GM23248 (cell line): ENCODE measurements at places on chromosomes 13 and 19.

GRCh38 chr19:40191836-40192646 lies 815 bp downstream of the MAP3K10 start:
- H3K4me1 ChIP-seq, result peaks cover 7% of the 10 kb centered on the region; the same call in 1 of the 2 replicates
- DNase-seq, result peak; percentile 61
- H3K27me3 ChIP-seq, result no peaks in the 10 kb centered on the region
- no peak overlapping the region for H3K27ac ChIP-seq

- H3K4me1 ChIP-seq, result no peaks in the 10 kb centered on the region
- H3K36me3 ChIP-seq, result no peaks in the 10 kb centered on the region
- peak; percentile 48 for DNase-seq
Measured at GRCh38 chr13:24905242-24905641, 141.3 kb downstream of the RNF17 start.

GRCh38 chr13:37632294-37632693 lies 33.7 kb upstream of the POSTN start:
- no peak overlapping the region for H3K4me3 ChIP-seq
- no peaks in the 10 kb centered on the region for H3K36me3 ChIP-seq
- H3K4me1 ChIP-seq, result no peaks in the 10 kb centered on the region

- no peak overlapping the region for H3K4me3 ChIP-seq
- no peaks in the 10 kb centered on the region for H3K27me3 ChIP-seq
- H3K36me3 ChIP-seq, result no peaks in the 10 kb centered on the region
- no peak for DNase-seq
Measured at GRCh38 chr19:21492947-21493906, 12.2 kb upstream of the ZNF429 start.
